ENCODE measurements at places on chromosomes 1 and 21.

DNA sequence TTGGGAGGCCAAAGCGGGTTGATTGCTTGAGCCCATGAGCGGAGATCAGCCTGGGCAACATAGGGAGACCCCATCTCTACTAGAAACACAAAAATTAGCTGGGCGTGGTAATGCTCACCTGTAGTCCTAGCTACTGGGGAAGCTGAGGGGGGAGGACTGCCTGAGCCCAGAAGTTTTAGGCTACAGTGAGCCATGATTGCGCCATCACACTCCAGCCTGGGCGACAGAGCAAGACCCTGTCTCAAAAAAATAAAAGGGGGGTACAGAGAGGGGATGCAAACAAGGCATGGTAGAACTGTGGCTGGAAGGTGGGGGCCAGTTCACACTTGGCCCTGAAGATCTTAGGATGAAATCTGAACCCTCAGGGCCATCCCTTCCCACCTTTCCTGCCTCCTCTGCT lies 1.2 kb upstream of the C1orf210 start:
- DNase-seq: no peak

- no peak for DNase-seq
Measured at GRCh38 chr1:41245659-41246058, 3.6 kb upstream of the SCMH1 start.

DNA sequence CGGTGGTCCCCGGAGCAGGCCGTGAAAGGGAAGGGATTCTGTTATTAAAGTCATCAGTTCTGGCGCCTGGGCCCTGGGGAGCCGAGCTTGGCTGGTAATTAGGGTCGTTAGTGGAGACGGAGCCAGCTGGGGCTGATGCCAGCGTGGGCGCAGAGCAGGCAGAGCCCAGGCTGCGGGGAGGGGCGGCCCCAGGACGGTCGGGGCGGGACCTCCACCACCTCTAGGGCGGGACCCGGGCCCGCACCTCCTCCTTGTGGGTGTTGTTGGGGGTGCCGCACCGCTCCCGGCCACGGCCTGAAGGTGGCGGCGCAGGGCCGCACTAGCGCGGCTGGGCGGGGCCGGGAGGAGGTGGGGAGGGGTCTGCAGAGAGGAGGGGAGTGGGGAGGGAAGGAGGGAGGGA lies 470.6 kb downstream of the PTPRU start:
- peak; percentile 67 for DNase-seq

GRCh38 chr1:219812491-219813203 lies 115.7 kb downstream of the SLC30A10 start:
- peak; percentile 48 for DNase-seq

DNA sequence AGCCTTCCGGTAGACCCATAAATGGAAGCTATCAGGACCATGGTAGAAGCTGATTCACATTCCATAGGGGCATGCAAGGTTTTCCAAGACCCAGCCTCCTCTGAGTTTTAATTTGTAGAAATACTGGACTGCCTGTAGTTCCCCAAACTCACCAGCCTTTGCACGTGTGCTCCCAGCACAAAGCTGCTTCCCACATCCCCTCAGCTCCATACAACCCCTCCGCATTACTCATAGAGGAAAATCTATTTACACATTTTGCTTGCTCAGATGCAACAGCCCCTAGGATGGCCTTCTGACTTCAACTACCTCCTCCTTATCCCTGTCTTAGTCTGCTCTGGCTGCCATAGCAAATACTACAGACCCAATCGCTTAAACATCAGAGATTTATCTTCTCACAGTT lies 336.2 kb downstream of the SETD4 start:
- DNase-seq: no peak

DNA sequence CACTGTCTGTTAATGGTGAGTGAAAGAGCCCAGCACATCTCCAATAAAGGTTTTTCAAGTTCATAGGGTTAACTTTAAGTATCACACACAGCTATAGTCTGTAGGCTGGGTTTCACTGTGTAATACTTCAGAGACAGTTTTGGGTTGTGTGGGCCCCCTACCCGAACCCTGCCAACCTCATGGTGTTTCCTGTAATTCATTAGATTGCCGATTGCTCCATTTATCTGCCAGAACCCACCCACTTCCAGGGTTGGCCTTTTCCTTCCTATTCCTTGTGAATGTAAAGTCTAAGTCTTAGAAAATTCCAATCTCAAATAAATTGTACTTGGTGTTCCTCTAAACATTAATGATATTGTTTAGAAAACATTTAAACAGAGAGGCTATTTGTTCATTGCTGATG lies 43.6 kb downstream of the CTTNBP2NL start:
- no peak for DNase-seq

Data from activated CD4-positive, alpha-beta T cell treated with anti-CD3 and anti-CD28 coated beads, Interleukin-2, amount 50 U/mL, for 16 hours (primary cell).